Heart left ventricle (tissue), 16 donors: ENCODE measurements at places on chromosomes 4 and X. TPM values are rescaled to one million over a fixed set of nuclear protein-coding genes. Genes with fewer than 3 reads are reported as not detected.
A peak's percentile ranks its signal among the peaks of the same experiment; 100 is the strongest.

DNA sequence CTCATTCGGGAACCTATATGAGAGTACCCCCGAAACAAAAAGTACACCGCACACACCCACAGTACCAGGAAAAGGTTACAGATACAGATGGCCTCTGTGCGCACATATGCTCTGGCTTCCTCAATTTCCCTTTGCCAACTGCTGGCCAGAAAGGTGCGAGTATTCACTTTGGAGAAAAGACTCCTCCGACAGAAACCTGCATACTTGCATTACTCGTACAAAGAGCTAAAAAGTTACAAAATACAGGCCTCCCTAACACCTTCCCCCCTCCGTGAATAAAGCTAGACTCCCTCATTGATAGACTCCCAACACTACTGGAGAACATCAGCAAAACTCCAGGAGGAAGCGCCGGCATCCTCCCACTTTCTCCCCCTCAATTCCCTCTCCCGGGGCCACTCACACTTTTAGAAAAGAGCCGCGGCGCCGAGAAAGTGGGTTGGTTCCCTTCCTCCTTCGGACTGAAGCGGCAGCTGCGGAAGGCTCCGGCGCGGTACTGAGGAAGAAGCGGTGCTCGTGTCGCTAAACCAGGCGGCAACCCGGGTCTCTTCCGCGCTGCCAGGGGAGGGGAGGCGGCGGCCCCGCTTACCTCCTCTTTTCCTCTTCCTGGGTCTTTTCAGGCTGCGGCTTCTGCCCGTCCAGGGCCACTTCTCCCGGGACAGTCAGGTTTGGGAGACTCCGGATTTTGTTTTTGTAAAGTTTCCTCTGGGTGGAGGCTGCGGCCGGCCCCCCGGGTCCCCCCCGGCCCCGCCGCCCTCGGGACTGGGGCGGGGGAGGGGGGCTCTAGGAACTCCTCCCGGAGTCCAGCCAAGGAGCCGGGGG lies 1.1 kb downstream of the FBXW7 start:
- no peaks in the 10 kb centered on the region for H3K27me3 ChIP-seq
- H3K4me3 ChIP-seq: peak overlapping the region; percentile 82
- DNase-seq: peak; percentile 43
- peaks cover 6% of the 10 kb centered on the region for H3K36me3 ChIP-seq

- H3K36me3 ChIP-seq: no peaks in the 10 kb centered on the region
- H3K27ac ChIP-seq: no peak overlapping the region
- no peaks in the 10 kb centered on the region for H3K27me3 ChIP-seq
- DNase-seq: peak; percentile 18
Measured at GRCh38 chr4:12791536-12791935, 692.6 kb downstream of the RAB28 start.

GRCh38 chrX:20965270-20966044 lies 408.8 kb upstream of the CNKSR2 start:
- no peaks in the 10 kb centered on the region for H3K36me3 ChIP-seq
- H3K4me3 ChIP-seq: no peak overlapping the region
- no peaks in the 10 kb centered on the region for H3K27me3 ChIP-seq
- no peak overlapping the region for H3K27ac ChIP-seq

The FGFBP2 gene
- 1.4 TPM for polyA plus RNA-seq

The SMIM10L2A gene
- 1.2 TPM for polyA plus RNA-seq

- no peaks in the 10 kb centered on the region for H3K4me1 ChIP-seq
- no peak overlapping the region for H3K27ac ChIP-seq
- no peaks in the 10 kb centered on the region for H3K27me3 ChIP-seq
Measured at GRCh38 chrX:30900227-30900626, 11.2 kb upstream of the TAB3 start.

The COX7B2 gene
- not detected for polyA plus RNA-seq

DNA sequence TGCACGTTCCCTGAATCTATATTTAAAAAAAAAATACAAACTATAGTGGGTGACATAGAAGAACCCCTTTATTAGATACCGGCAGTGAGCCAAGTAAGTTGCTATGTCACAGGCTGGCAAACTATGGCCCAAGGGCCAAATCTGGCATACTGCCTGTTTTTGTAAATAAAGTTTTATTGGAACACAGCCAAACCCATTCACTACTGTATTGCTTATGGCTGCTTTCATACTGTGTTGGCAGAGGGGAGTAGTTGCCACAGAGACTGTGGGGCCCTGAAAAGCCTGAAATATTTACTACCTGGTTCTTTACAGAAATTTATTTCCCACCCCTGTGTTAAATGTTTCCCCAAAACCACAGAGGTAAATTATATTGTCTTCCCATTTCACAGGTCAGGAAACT lies 71.2 kb upstream of the EGFL6 start:
- no peaks in the 10 kb centered on the region for H3K36me3 ChIP-seq
- H3K27ac ChIP-seq: no peak overlapping the region
- H3K4me1 ChIP-seq: no peaks in the 10 kb centered on the region
- DNase-seq: no peak
- H3K4me3 ChIP-seq: no peak overlapping the region
- H3K27me3 ChIP-seq: no peaks in the 10 kb centered on the region

GRCh38 chrX:24243692-24244091 lies 70.2 kb downstream of the SUPT20HL2 start:
- H3K27me3 ChIP-seq: no peaks in the 10 kb centered on the region
- no peak overlapping the region for H3K27ac ChIP-seq
- no peaks in the 10 kb centered on the region for H3K4me1 ChIP-seq
- DNase-seq: no peak
- H3K4me3 ChIP-seq: no peak overlapping the region
- no peaks in the 10 kb centered on the region for H3K36me3 ChIP-seq

DNA sequence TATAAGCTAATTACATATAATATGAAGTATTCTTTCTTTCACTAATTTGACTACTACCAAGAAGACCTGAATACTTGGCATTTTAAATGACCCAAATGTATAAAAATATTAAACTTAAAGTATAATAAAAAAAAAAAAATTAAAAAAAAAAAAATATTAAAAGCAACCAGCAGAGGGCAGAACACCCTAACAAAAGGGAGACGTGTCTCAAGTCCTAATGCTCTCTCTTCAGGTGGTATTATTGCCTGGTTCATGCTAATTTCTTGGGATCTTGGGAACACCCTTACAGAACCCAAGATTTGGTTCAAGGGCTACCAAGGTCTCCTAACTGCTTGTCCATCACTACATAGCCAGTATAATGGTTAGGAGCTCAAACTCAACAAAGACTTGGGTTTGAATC lies 754.8 kb downstream of the RAB28 start:
- DNase-seq: no peak
- no peaks in the 10 kb centered on the region for H3K4me1 ChIP-seq
- H3K4me3 ChIP-seq: no peak overlapping the region
- H3K27ac ChIP-seq: no peak overlapping the region
- no peaks in the 10 kb centered on the region for H3K27me3 ChIP-seq

The BTK gene
- 1.4 TPM for polyA plus RNA-seq

The CSAG2 gene
- not detected for polyA plus RNA-seq

DNA sequence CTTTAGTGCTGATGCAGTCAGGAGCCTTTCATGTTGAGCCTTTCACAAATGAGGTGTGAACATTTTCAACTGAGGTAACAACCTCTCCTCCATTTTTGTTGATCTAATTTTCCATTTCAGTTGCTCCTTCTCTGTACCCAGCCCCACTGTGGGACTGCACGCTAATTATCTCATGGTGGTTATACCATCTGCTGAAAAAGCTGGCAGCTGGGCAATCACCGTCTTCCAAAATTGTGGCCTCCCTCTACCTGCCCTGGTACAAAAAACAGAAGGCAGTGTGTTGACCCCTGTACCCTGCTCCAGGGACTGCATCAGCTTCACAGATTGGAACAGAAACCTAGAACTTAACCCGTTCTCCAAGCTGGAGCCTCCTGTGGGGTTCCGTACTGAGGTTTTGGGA lies 72.4 kb upstream of the LONRF3 start:
- no peak for DNase-seq
- H3K27me3 ChIP-seq: no peaks in the 10 kb centered on the region
- no peak overlapping the region for H3K27ac ChIP-seq
- H3K36me3 ChIP-seq: no peaks in the 10 kb centered on the region

The MAGEC2 gene
- polyA plus RNA-seq: not detected

DNA sequence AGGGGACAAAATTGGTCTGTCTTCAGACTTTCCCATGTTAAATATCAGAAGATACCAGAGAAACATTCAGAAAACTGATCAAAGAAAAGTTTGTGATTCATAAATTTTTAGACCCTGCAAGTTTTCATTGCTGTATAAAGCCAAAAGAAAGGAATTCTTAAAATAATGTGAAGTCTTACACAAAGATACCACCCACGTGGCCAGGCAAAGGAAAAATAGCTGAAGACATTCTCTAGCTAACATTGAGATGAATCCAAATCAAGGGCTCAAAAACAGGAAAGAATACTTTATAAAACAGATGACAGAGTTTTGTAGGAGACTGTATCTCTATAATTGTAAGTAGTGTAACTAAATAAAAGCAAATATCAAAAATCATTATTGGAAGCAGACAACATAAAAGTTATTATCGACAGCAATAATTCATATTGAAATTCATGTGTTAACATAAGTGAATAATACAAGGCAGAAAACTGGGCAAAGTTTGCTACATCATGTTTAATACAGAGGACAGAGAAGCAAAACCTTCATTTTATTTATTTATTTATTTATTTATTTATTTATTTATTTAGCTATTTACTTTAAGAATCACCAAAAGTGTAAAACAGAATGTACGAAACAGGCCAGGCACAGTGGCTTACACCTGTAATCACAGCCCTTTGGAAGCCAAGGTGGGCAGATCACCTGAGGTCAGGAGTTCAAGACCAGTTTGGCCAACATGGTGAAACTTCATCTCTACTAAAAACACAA lies 204.6 kb upstream of the SLIT2 start:
- H3K4me3 ChIP-seq: no peak overlapping the region
- no peak for DNase-seq
- H3K27me3 ChIP-seq: no peaks in the 10 kb centered on the region
- no peaks in the 10 kb centered on the region for H3K36me3 ChIP-seq
- no peak overlapping the region for H3K27ac ChIP-seq
